ENCODE measurements at places on chromosomes 2 and 18.

DNA sequence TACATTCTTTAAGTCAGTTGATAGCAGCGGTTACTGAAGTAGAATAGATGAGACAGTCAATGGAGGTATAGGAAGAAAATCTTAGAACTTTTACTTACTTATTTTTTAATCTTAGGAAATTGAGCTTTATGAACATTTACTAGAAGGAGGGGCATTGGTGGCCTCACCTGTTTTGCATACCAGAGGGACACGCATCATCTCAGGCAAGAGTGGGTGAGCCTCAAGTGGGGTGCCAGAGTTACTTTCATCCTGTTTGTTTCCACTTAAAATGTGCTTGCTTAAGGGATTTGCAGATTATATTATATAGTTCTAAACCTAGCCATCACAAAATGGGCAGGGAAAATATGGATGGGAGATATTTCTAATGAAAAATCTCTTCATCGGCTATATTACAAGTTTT lies 61.6 kb downstream of the WDR7 start:
- no peak overlapping the region for H3K4me3 ChIP-seq
- H3K27ac ChIP-seq: no peak overlapping the region
- H3K36me3 ChIP-seq: peaks cover 3% of the 10 kb centered on the region
- H3K4me1 ChIP-seq: peaks cover 5% of the 10 kb centered on the region
- no peaks in the 10 kb centered on the region for H3K27me3 ChIP-seq

DNA sequence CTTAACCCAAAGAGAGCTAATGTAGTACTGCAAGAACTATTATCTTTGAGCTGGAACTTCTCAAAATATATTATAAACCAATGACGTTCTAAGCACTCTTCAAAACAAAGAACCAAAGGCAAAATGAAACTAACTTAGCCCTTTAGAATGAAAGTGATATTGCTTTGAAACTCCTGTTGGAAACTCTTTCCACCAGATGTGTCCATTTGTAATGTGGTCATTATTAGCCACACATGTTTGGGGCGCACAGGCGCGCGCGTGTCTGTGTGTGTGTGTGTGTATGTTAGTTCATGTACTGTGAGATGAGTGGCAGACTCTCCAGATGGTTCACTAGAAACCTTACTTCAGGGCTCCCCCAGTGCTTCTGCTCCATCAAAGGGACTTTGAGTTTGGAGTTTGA lies 323.4 kb downstream of the BCL11A start:
- no peak overlapping the region for H3K27ac ChIP-seq
- DNase-seq: no peak
- H3K4me3 ChIP-seq: no peak overlapping the region
- no peaks in the 10 kb centered on the region for H3K27me3 ChIP-seq

DNA sequence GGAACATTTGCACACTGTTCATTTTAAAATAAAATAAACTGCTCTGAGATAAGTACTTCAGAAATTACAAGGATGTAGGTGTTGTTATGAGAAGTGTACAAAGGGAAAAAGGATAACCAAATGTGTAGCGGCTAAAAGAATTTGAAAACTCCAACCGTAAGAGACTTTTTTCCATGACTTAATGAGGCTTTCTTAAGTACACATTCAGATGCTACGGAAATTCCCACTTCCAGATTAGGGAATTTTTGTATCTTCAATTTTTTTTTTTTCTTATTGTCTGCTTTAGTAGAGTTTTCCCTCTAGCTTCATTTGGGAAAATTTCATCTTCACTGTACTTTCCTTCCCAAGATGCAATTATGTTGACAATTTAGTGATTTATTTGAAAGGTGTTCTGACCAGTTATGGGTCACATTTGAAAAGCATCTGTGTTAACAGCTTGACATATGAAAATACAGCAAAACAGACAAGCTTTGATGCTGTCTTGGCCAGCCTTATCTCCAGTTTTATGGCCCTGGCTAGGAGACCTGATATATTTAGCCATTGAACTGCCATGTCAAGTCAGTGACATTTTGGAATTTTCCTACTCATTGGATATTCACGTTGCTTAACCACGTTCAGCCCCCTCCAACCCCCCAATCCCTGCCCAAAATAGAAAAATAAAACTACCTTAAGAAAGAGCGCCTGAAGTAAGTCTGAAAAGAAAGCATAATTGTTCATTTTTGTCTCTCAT lies 105.6 kb downstream of the FEZ2 start:
- no peak overlapping the region for H3K27ac ChIP-seq
- H3K27me3 ChIP-seq: peaks cover 10% of the 10 kb centered on the region
- no peak for DNase-seq
- H3K36me3 ChIP-seq: no peaks in the 10 kb centered on the region

- H3K27ac ChIP-seq: no peak overlapping the region
- H3K27me3 ChIP-seq: no peaks in the 10 kb centered on the region
- H3K36me3 ChIP-seq: no peaks in the 10 kb centered on the region
- no peak overlapping the region for H3K4me3 ChIP-seq
Measured at GRCh38 chr2:4528773-4529172, 825.4 kb downstream of the DCDC2C start.

- H3K4me1 ChIP-seq: no peaks in the 10 kb centered on the region
- no peak for DNase-seq
- no peak overlapping the region for H3K4me3 ChIP-seq
- H3K27ac ChIP-seq: no peak overlapping the region
- H3K36me3 ChIP-seq: no peaks in the 10 kb centered on the region
Measured at GRCh38 chr2:146068051-146068450, 1548.1 kb upstream of the ZEB2 start.

DNA sequence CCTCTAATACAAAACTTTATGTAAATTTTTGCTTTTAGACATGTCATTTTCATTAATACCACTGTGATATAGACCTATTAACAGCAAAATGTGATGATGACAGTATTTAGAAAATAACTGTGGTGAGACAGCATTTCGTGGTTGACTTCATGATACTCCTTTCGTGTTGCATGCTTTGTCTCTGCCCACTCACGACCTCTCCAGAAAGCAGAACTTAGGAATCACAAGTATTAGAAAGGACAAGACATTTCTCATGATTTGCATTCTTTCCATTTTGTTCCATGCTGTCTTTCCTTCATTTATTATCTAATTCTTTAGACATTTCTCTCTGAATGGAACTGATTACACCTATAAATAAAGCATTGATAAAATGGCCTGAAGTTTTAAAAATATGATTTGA lies 85.2 kb upstream of the POU3F3 start:
- no peaks in the 10 kb centered on the region for H3K36me3 ChIP-seq
- H3K27me3 ChIP-seq: peaks cover 3% of the 10 kb centered on the region
- H3K27ac ChIP-seq: no peak overlapping the region

- H3K36me3 ChIP-seq: no peaks in the 10 kb centered on the region
- H3K27ac ChIP-seq: no peak overlapping the region
- no peak overlapping the region for H3K4me3 ChIP-seq
- no peak for DNase-seq
Measured at GRCh38 chr18:68865021-68865420, 67.1 kb downstream of the CCDC102B start.

- no peaks in the 10 kb centered on the region for H3K27me3 ChIP-seq
- no peaks in the 10 kb centered on the region for H3K4me1 ChIP-seq
- no peak overlapping the region for H3K27ac ChIP-seq
- DNase-seq: no peak
- H3K4me3 ChIP-seq: no peak overlapping the region
Measured at GRCh38 chr2:32810909-32811495, 135.8 kb upstream of the LTBP1 start.

DNA sequence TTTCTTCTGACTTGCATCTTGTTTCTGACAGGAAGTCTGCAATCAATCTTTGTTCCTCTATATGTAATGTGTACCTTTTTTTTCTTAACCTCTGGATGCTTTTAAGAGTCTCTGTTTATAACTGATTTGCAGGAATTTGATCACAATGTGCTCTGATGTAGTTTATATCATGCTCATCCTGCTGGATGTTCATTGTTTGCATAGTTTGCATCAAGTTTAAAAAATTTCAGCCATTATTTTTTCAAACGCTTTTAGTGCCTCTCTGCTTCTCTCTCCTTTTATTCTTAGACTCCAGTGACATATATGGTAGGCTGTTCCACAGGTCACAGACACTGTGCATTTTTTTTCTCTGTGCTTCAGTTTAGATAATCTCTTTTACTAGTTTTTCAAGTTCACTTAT lies 23.9 kb downstream of the RBKS start:
- DNase-seq: no peak
- peaks cover 2% of the 10 kb centered on the region for H3K27me3 ChIP-seq
- H3K27ac ChIP-seq: no peak overlapping the region
- H3K4me1 ChIP-seq: no peaks in the 10 kb centered on the region
- H3K36me3 ChIP-seq: peaks cover 6% of the 10 kb centered on the region

GRCh38 chr2:54928719-54929118 lies 121.5 kb downstream of the RTN4 start:
- DNase-seq: no peak
- no peak overlapping the region for H3K4me3 ChIP-seq
- no peaks in the 10 kb centered on the region for H3K27me3 ChIP-seq
- H3K4me1 ChIP-seq: no peaks in the 10 kb centered on the region
- no peak overlapping the region for H3K27ac ChIP-seq

- no peak overlapping the region for H3K27ac ChIP-seq
- no peaks in the 10 kb centered on the region for H3K27me3 ChIP-seq
- H3K4me3 ChIP-seq: no peak overlapping the region
- peaks cover 7% of the 10 kb centered on the region for H3K36me3 ChIP-seq
- no peak for DNase-seq
Measured at GRCh38 chr2:227485429-227485828, 13.5 kb downstream of the AGFG1 start.

DNA sequence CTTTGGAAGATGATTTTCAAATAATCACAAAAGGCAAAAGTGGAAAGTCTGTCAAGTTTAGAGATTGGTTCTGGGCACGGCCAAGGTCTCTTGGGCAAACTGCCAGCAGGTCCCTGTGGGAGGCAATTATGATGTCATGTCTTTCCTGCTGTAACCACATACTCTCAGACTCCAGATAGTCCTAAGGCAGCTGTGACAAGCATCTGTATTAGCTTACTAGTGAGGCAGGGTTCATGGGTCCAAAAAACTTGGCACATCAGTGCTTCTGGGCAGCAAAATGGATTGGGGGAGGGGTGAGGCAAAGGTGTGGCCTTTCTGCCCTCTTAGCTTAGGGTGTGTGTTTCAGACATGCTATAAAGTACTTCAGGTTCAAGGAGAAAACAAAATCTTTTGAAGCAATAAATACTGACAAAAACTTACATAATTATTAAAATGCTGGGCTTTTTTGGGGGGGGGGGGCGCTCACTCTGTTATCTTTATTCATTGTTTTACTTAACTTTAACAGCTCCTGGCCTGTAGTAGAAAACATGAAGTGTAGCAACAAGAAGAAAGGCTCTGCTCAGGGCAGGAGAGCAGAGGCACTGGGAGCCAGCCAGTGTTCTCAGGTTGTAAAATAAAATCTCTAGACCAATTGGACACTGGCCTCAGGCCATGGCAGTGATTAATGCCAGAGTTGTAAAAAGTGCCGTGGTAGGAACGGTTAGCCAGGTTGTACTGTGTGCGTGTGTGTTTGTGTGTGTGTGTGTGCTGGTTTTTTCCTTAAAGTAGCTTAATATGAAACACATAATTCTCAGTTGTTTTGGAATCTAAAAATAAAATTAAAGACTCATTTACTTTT lies 14.3 kb upstream of the TANC1 start:
- H3K4me1 ChIP-seq: peaks cover 5% of the 10 kb centered on the region
- H3K27ac ChIP-seq: no peak overlapping the region
- DNase-seq: no peak

DNA sequence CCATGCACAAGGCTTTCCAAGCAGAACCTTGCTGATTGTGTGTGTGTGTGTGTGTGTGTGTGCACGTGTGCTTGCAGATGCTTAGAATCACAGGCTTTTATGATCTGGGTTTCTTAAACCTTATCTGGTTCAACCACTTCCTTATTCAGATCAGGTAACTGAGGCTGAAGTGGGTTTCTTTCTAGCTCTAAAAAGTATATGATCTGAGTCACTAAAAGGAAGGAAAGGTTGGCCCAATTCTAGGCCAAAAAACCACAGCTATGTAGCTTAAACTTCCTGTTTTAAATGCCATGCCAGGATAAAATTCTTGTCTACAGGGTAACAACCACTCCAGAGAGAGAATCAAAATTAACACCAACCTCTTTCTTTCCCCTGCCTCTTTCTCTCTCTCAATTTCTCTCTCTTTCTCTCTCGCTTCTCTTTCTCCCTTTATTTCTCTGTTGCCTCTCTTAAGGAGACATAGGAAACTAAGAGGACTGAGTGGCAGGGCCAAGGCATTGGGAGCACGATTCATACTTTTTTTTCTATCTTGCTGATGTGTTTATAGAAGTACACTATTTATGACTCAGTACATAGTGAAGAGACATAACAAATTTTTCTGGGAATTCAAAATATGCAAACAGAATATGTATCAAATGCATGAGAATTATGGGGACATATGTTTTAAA lies 140.3 kb downstream of the TRIB2 start:
- no peaks in the 10 kb centered on the region for H3K36me3 ChIP-seq
- H3K4me1 ChIP-seq: peaks cover 15% of the 10 kb centered on the region
- H3K27me3 ChIP-seq: no peaks in the 10 kb centered on the region
- DNase-seq: no peak

- DNase-seq: no peak
- H3K4me1 ChIP-seq: peaks cover 3% of the 10 kb centered on the region
- no peaks in the 10 kb centered on the region for H3K36me3 ChIP-seq
- no peak overlapping the region for H3K4me3 ChIP-seq
Measured at GRCh38 chr2:152445791-152446201, 110.8 kb downstream of the FMNL2 start.

GRCh38 chr2:152529420-152530115 lies 187.7 kb downstream of the PRPF40A start:
- H3K36me3 ChIP-seq: peaks cover 2% of the 10 kb centered on the region
- no peak overlapping the region for H3K4me3 ChIP-seq
- H3K4me1 ChIP-seq: no peaks in the 10 kb centered on the region
- DNase-seq: no peak

GRCh38 chr2:135916207-135916606 lies 40.0 kb upstream of the MCM6 start:
- peak overlapping the region; percentile 36 for H3K27ac ChIP-seq
- H3K4me1 ChIP-seq: peaks cover 2% of the 10 kb centered on the region
- no peak overlapping the region for H3K4me3 ChIP-seq
- H3K36me3 ChIP-seq: peaks cover 2% of the 10 kb centered on the region
- peak; percentile 54 for DNase-seq

Measured in memory B cell (primary cell).